Activated gamma-delta T cell treated with anti-CD3 and anti-CD28 coated beads, Interleukin-2, amount 50 U/mL, for 16 hours (primary cell): ENCODE measurements at places on chromosomes 5 and 9.

GRCh38 chr5:3511519-3511918 is 84.1 kb upstream of the IRX1 start:
- DNase-seq, result no peak

GRCh38 chr5:10329446-10329819 is 21.7 kb upstream of the CMBL start:
- no peak for DNase-seq

GRCh38 chr5:60346393-60346792 is 353.6 kb downstream of the DEPDC1B start:
- DNase-seq, result no peak

GRCh38 chr9:137398561-137399468 is 24.1 kb downstream of the EXD3 start:
- DNase-seq, result no peak

DNA sequence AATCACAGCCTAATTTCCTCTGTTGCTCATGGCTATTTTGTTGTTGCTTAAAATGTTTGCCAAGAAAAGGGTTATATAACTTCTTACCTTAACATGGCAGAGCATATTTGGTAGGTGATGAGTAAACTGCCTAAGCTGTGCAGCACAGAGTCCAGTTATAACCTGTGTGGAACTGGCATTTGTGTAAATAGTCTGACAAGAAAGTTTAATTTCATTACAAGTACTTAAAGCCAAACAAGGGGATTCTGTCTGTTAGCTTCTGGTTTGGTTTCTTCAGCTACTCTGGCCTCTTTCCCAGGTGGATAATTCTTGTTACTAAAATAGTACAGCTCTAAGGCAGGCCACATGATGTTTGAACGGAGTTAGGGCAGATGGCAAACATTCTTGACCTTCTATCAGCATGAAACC is 72.2 kb downstream of the PTCD2 start:
- DNase-seq, result no peak

DNA sequence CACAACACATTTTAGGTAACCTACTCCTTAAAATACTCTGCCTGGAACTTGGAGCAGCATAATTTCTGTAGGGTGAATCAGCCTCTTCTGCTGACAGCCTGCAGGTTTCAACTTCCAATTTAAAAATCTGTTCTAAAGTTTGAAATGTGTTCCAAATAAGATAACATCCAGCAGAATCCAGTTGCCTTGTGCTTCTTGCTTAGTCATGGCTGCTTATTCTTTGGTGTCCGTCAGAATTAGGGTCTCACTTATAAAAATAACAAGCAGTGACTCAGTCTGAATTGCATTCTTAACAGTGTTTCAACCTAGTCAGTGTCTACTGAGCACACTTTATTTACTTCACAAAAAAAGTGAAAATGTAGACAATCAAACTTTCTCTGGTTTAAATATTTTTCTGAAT is 3.7 kb downstream of the CDH6 start:
- no peak for DNase-seq
